ENCODE measurements at places on chromosomes 7 and 10.

- no peak for DNase-seq
Measured at GRCh38 chr10:132152896-132153580, 33.7 kb upstream of the DPYSL4 start.

DNA sequence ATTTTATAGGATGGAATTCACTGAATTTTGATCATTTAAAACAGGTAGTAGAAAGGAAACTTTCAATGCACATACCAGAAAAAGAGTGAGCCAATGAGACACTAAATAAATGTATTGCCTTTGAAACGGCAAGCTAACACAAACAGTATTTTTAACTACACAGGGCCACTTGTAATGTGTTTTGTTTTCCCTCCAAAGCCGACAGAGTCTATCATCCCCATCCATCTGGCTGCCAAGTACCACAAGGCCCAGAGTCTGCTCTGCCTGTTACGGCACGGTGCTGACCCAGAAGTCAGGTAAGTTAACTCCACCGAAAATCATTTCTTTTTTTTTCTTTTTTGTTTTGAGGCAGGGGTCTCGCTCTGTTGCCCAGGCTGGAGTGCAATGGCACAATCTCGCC, 1.5 kb downstream of the ANKRD61 start:
- DNase-seq: no peak

DNA sequence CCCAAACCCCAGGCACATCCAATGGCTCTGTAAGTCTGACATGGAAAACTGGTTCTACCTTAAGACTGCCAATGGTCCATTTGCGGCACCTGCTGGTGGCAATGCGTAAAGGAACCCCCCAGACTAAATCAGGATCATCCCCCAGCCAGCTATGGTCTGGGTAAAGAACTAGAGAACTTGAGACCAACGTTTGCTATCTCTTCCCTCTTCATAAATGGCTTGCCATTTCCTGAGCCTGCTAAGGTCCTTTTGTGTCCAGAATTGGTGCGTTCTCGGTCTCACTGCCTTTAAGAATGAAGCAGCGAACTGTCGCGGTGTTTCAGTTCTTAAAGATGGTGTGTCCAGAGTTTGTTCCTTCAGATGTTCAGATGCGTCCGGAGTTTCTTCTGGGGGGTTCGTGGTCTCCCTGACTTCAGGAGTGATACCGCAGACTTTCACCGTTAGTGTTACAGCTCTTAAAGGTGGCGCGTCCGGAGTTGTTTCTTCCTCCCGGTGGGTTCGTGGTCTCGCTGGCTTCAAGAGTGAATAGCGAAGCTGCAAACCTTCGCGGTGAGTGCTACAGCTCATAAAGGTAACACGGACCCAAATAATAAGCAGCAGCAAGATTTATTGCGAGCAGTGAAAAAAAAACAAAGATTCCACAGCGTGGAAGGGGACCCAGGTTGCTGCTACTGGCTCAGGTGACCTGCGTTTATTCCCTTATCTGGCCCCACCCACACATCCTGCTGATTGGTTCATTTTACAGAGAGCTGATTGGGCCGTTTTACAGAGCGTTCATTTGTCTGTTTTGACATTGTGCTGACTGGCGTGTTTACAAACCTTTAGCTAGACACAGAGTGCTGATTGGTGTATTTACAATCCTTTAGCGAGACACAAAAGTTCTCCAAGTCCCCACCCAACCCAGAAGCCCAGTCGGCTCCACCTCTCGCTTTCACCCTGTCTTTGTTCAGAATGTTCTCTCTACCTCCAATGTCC, 95.4 kb downstream of the ELMO1 start:
- peak; percentile 4 for DNase-seq

DNA sequence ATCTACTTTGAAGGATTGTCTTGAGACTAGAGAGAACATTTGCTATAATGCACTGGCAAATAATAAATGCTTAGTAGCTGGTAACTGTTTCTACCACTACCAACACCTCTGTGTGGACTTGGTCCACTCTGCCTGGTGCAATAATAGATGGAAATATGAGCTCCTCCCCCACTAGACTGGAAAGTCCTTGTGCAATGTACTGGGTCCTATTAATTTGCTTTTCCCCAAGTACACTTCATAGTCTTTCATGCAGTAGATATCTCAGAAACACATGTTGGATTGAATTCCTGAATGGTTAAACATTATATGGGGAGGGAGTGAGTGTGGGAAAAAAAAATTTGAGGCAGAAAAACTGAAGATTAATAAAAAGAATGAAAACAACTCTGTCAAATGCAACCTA, 119.3 kb downstream of the C10orf90 start:
- no peak for DNase-seq

DNA sequence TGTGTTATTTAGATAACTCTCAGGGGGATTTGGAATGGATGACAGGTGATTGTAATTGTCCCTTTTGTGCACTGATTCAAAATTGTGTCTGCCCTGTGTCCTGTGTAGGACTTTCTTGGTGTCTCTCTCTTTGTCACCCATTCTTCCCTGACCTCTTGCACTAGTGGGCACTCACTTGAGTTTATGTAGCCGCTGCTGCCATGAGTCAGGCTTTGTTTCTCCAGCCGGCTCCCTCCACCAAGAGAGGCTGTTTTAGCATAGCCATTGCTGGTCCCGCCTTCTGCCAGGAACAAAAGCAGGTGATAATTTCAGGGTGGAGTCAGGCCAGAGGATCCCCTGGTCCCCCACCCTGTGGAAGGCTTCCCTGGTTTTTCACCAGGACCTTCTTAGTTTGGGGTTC, 8.4 kb downstream of the COL17A1 start:
- peak; percentile 69 for DNase-seq

- no peak for DNase-seq
Measured at GRCh38 chr10:78177491-78178185, 144.0 kb downstream of the RPS24 start.

DNA sequence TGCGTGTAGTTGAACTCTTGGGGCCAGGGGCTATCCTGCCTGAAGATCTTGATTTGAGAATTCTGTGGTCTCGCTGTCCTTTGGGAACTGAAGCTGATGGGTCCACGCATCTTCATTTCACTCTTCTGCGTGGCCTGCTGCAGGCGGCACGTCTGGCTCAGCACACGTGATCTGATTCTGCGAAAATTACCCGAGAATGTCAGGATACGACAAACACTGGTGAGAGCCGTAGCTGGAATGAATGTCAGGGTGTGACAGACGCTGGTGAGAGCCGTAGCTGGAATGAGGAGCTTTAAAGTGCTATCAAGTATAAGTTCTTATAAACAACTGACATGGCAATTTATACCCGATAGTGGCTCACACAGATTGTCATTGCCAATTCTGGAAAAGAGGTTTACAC, 44.6 kb upstream of the CFAP46 start:
- DNase-seq: no peak

DNA sequence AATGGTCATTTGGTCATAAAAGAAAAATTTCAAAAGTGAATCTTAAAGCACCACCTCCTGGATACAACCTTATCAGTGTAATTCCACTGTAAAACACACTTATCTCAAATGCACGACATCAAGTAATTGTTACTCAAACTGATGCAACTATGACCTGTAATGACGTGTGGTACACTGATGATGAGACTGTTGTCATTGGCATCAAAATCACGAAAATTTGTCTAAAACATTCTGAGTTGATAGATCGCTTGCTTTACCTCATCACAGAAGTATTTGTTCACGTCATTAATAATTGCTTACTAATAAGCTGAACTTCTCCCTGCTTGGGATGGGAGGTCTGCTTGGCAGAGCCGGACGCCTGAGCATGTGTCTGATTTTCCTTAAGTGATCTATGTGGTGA, 221.8 kb upstream of the KLF6 start:
- no peak for DNase-seq

DNA sequence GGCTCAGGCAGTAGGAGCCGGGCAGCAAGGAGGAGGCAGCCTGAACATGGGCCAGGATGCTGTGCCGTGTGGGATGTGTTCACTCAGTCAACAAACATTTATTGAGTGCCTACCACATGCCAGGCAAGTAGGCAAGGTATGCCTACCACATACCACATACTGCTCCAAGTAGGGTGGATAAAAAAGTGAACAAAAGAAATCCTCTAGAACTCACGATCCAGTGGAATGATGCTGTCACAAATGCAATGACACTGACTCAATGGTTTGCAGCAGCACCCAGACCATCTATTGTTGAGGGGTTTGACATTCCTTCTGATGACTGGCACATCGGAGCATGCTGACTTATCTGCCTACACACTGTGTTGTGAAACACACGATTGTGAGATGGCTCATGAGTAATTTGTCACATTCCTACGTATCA, 413.5 kb downstream of the NRG3 start:
- no peak for DNase-seq

GRCh38 chr10:484441-484924, 205.0 kb downstream of the DIP2C start:
- peak; percentile 8 for DNase-seq

- DNase-seq: peak; percentile 25
Measured at GRCh38 chr7:7772397-7772821, 54.0 kb upstream of the RPA3 start.
